Dermis microvascular lymphatic vessel endothelial cell (primary cell): ENCODE measurements at places on chromosomes 5 and 9. TPM values are rescaled to one million over a fixed set of nuclear protein-coding genes. Genes with fewer than 3 reads are reported as not detected.

ANKRD18A gene
- not detected in 2 replicates for total RNA-seq

- peak; percentile 39 for DNase-seq
Measured at GRCh38 chr9:133429641-133430161, 7.5 kb downstream of the ADAMTS13 start.

- no peak for DNase-seq
Measured at GRCh38 chr5:14745753-14746152, 81.2 kb downstream of the OTULIN start.

GRCh38 chr9:22528485-22528884, 81.9 kb downstream of the DMRTA1 start:
- DNase-seq, result no peak

- no peak for DNase-seq
Measured at GRCh38 chr5:65818592-65818991, 96.6 kb downstream of the NLN start.

GRCh38 chr9:128396970-128397613, 23.6 kb upstream of the CERCAM start:
- DNase-seq, result no peak

ZDHHC11 gene
- 0.26 and 1.5 TPM in 2 replicates for total RNA-seq

DNA sequence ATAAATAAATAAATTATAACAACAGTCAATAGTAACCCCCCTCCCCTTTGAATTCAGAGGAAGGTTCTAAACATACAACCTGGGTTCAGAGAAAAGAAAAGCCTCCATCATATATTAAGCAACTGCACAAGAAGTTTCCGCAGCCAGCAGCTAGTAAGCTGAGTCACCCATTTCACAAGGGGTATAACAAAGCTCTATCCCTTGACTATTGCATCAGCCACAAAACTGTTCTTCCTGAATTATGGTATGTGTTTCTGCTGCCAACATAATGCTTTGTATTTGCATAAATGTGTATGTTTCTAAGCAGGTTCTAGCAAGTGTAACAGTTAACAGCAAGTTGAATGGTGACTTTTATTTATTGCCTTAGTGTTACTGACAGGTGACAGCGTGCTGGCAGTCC, 6.8 kb upstream of the CEP120 start:
- no peak for DNase-seq

- peak; percentile 15 for DNase-seq
Measured at GRCh38 chr5:135462304-135462703, 10.2 kb upstream of the TIFAB start.

- DNase-seq, result no peak
Measured at GRCh38 chr5:73419465-73420390, 28.8 kb downstream of the FOXD1 start.

- peak; percentile 58 for DNase-seq
Measured at GRCh38 chr9:133609311-133610098, at the start of gene FAM163B. TSS of gene FAM163B (minus strand) at chr9:133609389. CDS start at chr9:133580223, 29,166 bp downstream.

DNA sequence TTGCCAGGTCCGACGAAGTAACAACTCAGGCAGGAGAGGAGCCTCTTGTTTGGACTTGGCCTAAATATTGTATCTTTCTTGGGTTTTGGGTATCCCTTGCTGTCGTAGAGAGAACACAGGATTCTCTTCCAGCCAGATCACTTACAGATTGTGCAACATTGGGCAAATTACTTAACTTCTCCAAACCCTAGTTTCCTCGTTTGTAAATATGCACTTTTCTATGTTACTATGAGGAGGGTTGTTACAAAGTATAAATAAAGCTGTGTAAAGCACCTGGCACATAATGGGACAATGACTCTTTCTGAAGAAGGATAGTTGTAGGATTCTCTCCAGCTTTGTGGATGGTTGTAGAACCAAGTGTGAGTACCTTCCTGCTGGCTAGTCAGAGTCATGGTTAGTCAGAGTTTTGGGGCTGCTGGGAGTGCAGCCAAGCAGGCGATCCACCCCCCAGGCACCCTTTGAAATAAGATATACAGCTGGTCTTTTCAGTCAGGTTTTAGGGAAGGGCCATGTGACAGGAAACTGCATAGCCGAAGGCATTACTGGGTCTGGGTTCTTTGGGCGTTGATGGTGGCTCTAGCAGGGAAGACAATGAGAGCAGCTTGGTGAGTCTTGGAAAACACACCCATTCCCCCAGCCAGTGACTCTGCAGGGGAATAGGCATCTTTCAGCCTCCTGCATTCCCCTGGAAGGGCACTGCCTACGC, 49.9 kb upstream of the GDNF start:
- DNase-seq, result no peak

DNA sequence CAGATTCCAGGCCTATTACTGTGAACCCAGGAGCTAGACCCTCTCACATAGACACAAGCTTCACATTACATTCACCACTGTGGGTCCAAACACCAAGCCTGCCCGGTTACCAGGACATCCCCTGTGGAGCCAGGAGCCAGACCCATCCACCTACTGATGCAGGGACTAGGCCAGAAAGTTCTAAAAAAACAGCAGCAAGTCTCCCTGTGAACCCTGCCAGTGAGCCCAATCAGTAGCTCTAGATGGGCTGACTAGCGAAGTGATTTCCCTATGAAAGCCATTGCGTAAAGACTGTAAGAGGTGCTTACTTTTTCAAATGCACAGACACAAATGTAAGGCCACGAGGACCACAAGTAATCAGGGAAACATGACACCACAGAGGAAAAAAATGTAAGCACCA, 352.3 kb downstream of the TMEM161B start:
- DNase-seq, result no peak

DNA sequence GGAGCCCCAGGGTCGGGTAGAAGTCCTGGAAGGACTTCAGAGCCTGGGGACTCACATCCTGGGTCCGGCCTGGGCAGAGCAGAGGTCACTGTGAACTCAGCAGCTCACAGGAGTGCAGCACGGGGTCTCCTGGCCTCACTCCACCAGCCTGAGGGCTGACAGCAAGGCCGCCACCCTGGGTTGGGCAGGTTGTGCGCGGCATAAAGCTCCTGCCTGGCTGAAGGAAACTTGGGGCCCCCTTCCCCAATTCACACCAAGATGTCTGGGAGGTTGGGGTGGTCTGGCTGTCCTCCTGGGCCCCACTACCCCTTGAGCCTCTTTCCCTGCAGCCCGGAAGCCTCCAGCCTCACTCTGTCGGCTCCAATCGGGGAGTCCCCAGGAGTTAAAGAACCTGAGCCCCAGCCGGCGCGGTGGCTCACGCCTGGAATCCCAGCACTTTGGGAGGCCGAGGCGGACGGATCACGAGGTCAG, 2.1 kb downstream of the LCN15 start:
- DNase-seq, result no peak

GRCh38 chr5:150323092-150323491, 20.4 kb upstream of the ARSI start:
- DNase-seq, result no peak

DNA sequence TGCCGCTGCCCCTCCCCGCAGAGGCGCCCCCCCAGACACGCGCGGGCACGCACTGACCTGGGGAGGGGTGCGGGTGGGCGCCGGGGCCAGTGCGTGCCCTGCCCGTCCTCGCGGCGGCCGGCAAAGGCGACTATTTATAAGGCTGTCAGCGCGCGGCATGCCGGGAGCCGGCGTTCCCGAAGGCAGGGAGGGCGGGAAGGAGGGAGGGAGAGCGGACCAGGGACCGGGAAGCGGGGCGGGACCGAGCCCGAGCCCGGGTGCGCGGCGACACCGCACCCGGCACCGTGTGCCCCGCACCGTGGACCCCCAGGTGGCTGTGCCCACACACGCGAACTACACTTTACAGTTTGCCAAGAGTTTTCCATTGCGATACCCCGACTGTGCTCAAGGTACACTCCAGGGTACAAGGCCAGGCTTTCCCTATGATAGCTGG, at the start of gene AK1:
AK1 (minus strand) TSS at position 110 of the 433 bp plus-strand sequence. CDS start 3,058 bp downstream, outside the sequence.
- no peak for DNase-seq
